ENCODE measurements at places on chromosomes 16 and 17.

DNA sequence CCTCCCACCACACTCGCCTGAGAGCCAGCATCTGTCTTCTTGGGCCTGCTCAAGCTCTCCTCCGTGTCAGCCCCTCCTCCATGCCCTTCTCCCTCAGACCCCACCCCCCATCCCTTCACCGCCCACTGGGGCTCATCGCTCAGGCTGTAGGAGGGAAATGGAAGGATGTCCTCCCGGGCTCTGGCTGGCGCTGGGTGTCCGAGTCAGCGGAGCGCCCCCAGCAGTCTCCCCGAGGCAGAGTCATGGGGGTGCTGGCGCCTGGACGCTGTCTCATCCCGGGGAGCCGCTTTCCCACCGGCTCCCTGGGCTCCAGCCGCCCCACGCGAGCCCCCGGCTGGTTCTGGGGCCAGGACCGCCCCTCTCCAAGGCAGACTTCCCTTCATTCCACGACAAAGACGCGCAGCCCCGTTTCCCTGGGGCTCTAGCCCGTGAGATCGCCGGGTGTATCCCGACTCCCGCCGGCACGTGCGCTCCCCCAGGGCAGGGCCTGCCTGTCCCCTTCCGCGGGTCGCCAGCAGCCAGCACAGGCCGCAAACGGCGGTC lies 428 bp upstream of the ANTKMT start:
- peak overlapping the region; percentile 98 for H3K4me3 ChIP-seq
- peaks cover 17% of the 10 kb centered on the region for H3K4me1 ChIP-seq
- DNase-seq = peak; percentile 70
- peaks cover 1% of the 10 kb centered on the region for H3K36me3 ChIP-seq
- H3K27ac ChIP-seq = peak overlapping the region; percentile 75

GRCh38 chr16:72989579-72990551 lies 58.1 kb downstream of the ZFHX3 start:
- peaks cover 30% of the 10 kb centered on the region for H3K4me1 ChIP-seq
- no peaks in the 10 kb centered on the region for H3K27me3 ChIP-seq
- peak overlapping the region; percentile 65 for H3K27ac ChIP-seq
- H3K4me3 ChIP-seq = peak overlapping the region; percentile 9
- no peaks in the 10 kb centered on the region for H3K36me3 ChIP-seq

DNA sequence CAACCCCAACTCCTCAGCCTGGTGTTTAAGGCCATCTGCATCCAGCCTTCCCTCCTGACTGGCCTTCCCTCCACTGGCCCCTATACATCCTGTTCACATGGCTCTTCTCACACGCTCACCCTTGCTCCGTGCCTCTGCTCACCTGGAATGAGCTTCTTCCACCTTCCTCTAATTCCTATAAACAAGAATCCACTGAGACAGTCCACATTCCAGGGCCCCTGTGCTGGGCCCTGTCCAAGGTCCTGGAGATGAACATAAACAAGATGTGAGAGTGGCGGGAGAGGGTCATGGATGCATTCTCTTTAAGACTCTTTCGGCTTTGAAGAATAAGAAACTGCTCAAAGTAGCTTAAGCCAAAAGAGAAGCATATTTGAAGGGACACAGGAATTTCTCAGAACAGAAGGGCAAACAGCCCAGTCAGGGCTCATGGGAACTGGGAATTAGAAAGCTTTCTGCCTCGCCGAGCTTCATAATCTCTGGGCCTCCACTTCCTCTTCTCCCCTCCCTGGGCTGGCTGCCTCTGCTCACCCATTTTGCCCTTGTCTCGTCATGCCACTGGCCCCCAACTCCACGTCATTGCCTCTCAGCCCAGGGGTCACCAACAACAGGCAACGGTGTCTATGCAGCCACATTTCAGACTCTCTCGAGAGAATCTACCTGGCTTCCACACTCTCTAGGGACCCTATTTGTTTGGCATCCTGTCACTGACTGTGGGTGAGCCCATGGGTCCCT lies 13.5 kb downstream of the SPPL2C start:
- H3K4me3 ChIP-seq = no peak overlapping the region
- H3K27me3 ChIP-seq = peaks cover 2% of the 10 kb centered on the region
- H3K4me1 ChIP-seq = no peaks in the 10 kb centered on the region
- H3K36me3 ChIP-seq = no peaks in the 10 kb centered on the region

GRCh38 chr17:19263641-19264051 lies 26.5 kb downstream of the EPN2 start:
- no peaks in the 10 kb centered on the region for H3K27me3 ChIP-seq
- H3K36me3 ChIP-seq = no peaks in the 10 kb centered on the region
- peak; percentile 76 for DNase-seq
- H3K4me1 ChIP-seq = peaks cover 30% of the 10 kb centered on the region
- no peak overlapping the region for H3K4me3 ChIP-seq
- H3K27ac ChIP-seq = peak overlapping the region; percentile 37

- DNase-seq = peak; percentile 52
- no peak overlapping the region for H3K27ac ChIP-seq
- H3K36me3 ChIP-seq = peaks cover 3% of the 10 kb centered on the region
- H3K27me3 ChIP-seq = no peaks in the 10 kb centered on the region
Observed at GRCh38 chr16:67661101-67661761, 471 bp downstream of the PARD6A start.

DNA sequence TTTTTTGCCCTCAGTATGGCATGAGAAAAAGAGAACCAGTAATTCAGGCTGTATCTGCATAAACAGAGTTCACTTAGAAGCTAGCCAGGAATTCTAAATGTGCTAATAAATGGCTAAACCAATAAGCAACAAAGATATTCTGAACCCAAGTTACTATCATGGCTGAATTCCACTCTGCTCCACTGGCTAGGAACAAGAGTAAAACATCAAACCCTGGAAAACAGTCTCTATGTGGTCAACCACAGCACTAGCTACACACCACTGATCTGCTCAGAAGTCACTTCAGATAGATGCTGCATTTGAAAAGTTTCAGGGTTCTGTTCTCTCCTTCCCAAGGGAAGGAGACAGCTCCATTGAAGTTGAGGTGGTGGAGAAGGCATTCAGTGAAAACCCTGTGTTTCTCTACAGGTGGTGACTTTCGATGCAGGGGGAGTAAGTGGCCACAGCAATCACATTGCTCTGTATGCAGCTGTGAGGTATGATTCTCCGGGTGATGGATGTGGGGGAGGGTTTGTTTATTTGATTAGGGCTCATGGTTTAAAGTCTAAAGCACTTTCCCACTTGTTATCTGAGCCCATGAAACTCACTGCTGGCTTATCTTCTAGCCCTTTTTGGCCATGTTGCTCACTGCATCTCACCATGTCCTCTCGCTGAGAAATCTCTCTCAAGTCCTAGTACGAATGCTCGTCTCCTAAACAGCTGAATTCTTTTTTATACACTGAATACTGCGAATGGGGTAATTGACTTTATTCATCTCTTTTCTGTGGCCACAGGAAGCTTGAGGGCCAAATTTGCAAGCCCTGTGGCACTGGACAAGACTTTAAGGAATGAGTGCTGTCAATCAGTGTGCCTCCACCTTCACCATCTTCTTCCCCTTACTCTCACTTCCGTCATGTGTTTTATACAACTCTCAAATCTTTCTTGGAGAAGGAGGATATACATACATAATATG lies 39.9 kb downstream of the CENPV start:
- H3K4me3 ChIP-seq = no peak overlapping the region
- H3K4me1 ChIP-seq = peaks cover 13% of the 10 kb centered on the region
- peak; percentile 88 for DNase-seq
- peak overlapping the region; percentile 22 for H3K27ac ChIP-seq

- no peak within 1 kb of the TSS for H3K4me3 ChIP-seq
- H3K4me1 ChIP-seq = peaks cover 7% of the 10 kb centered on the region
- DNase-seq = peak; percentile 39
- no peaks in the 10 kb centered on the region for H3K36me3 ChIP-seq
Observed at GRCh38 chr16:57372372-57373116, at the start of gene CX3CL1. TSS of gene CX3CL1 (plus strand) at chr16:57372490. CDS start at chr16:57372569, 79 bp downstream.

DNA sequence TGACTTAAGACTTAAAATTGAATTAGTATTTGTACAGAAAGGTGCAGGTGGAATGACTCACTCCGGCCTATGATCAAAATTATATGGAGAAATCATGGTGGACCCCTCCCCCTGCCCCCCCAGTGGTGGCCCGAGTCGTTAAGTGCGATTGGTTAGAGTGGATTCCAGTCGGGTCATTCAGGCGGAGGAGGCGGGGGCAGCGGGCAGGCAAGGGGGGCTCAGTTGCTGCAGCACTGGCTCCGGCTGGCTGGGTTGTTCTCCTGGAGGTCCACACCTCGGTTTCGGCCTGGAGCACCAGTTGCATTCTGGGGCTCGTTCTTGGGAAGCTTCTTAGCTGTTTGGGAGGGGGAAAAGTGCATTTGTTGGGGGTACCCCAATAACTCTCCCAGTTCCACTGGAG lies 3.0 kb downstream of the HSPB9 start:
- no peaks in the 10 kb centered on the region for H3K27me3 ChIP-seq
- DNase-seq = no peak
- peaks cover 3% of the 10 kb centered on the region for H3K4me1 ChIP-seq

GRCh38 chr17:78230996-78231935 lies at the start of gene TMEM235:
TSS of gene TMEM235 (plus strand) at chr17:78231631. CDS start at chr17:78232024, 393 bp downstream.
- peaks cover 38% of the 10 kb centered on the region for H3K27me3 ChIP-seq
- no peaks in the 10 kb centered on the region for H3K36me3 ChIP-seq
- DNase-seq = no peak
- no peak within 1 kb of the TSS for H3K4me3 ChIP-seq

- no peak for DNase-seq
- no peak overlapping the region for H3K27ac ChIP-seq
- no peaks in the 10 kb centered on the region for H3K36me3 ChIP-seq
- H3K27me3 ChIP-seq = no peaks in the 10 kb centered on the region
Observed at GRCh38 chr17:36599546-36600250, 1.7 kb upstream of the MRM1 start.

DNA sequence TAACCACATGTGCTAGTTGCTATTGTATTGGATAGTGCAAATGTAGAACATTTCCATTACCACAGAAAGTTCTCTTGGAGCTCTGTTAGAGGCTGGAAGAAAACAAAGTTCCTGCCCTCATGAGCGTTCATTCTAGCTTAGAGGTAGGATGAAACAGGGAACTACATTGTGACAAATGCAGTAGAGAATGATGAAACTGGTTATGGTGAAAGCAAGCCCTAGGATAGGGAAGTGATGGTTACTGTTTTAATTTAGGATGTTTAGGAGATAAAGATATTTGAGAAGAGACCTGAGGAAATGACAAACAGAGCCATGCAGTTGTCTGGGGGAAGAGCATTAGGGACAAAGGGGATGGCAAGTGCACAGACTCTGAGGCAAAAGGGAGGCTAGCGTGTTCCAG lies 50.7 kb downstream of the AATF start:
- no peak overlapping the region for H3K4me3 ChIP-seq
- H3K27ac ChIP-seq = no peak overlapping the region
- no peaks in the 10 kb centered on the region for H3K4me1 ChIP-seq
- DNase-seq = no peak

- no peak overlapping the region for H3K4me3 ChIP-seq
- DNase-seq = no peak
- H3K27ac ChIP-seq = no peak overlapping the region
- H3K4me1 ChIP-seq = no peaks in the 10 kb centered on the region
- no peaks in the 10 kb centered on the region for H3K27me3 ChIP-seq
Observed at GRCh38 chr17:6241996-6242395, 171.8 kb downstream of the WSCD1 start.

- peaks cover 5% of the 10 kb centered on the region for H3K4me1 ChIP-seq
- no peak for DNase-seq
Observed at GRCh38 chr16:86080131-86080875, 181.3 kb downstream of the IRF8 start.

GRCh38 chr16:53755026-53755910 lies 51.3 kb downstream of the FTO start:
- no peak overlapping the region for H3K27ac ChIP-seq
- no peak overlapping the region for H3K4me3 ChIP-seq
- peak; percentile 60 for DNase-seq
- no peaks in the 10 kb centered on the region for H3K36me3 ChIP-seq
- no peaks in the 10 kb centered on the region for H3K27me3 ChIP-seq
- H3K4me1 ChIP-seq = peaks cover 14% of the 10 kb centered on the region

DNA sequence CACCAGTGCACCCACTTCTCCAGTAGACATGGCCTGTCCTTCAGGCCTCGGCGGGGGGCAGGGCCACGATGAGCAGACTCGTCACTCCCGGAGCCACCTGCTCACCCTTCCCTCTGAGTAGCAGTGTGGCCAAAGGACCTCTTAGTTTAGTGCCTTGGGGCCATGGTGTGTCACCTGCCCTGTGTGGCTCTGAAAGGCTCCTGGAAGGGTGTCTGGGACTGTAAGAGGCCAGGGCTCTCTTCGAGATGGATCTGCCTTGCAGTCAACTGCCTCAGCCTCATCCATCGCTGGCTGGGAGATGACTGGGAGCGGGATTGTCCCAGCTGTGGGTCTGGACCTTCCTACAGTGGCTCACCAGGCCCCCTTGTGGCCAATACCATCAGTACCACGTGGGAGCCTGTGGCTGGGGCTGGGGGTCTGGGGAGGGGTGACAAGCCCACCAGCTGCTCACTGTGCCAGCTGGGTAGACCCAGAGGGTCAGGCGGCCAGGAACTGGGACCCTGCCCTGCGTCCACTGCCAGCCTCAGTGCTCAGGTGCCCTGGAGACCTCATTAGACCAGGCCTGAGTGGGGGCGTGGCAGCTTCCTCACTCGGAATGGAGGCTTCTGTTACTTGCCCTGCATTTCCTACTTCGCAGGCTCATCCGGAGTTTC lies 133.4 kb downstream of the OR1D5 start:
- H3K36me3 ChIP-seq = no peaks in the 10 kb centered on the region
- H3K4me1 ChIP-seq = no peaks in the 10 kb centered on the region
- DNase-seq = peak; percentile 39
- H3K27me3 ChIP-seq = no peaks in the 10 kb centered on the region

DNA sequence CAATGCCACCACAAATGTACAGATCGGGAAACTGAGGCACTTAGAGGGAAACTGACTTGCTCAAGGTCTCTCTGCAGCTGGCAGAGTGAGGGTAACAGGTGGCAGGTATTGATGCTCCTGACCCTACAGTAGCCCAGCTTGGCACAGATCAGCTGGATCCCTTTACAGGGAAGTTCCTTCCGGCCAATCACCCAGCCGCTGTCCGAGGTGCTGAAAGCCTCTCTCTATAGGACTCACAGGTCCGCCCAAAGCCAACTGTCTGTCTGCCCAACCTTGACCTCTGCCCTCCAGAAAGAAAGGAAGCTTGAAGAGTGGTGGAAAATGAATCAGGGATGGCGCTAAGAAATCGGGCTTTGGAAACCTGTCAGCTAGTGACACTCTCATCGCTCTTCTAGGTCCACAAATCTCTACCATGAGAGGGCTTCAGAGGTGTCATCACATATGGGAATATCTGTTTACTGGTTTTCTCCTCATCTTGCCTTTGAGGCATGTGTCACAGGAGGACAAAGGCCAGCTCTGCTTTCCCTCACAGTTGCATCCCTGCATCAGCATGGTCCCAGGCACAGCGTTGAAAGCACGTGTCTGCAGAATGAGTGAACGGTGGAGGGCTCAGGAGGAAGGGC lies 246.2 kb downstream of the KATNIP start:
- H3K27ac ChIP-seq = no peak overlapping the region
- no peak overlapping the region for H3K4me3 ChIP-seq
- H3K27me3 ChIP-seq = peaks cover 9% of the 10 kb centered on the region
- no peaks in the 10 kb centered on the region for H3K36me3 ChIP-seq

GRCh38 chr17:16352667-16353316 lies 477 bp downstream of the CENPV start:
- peak; percentile 12 for DNase-seq
- H3K27me3 ChIP-seq = no peaks in the 10 kb centered on the region
- H3K36me3 ChIP-seq = peaks cover 9% of the 10 kb centered on the region
- H3K27ac ChIP-seq = peak overlapping the region; percentile 23
